Bone marrow (tissue), 2 donors: ENCODE measurements at places on chromosomes 6 and 20.

DNA sequence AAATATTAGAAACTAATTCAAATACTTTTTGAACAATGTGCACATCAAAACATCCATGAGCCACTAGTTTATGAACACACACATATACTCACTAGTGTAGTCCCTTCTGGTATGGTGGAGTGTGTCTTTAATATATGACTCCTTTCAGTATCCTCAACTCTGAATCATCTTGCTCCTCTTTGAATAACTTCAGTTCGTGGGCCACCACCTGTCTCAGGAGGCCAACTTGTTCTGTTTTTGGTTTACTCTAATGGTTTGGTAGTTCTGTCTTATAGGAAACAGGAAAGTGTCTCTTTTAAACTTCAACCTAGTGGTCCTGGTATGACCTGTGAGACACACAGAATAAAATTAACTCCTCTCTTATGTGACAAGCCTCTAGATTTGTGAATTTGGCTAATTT is 55.6 kb downstream of the ZNF292 start:
- DNase-seq = no peak

DNA sequence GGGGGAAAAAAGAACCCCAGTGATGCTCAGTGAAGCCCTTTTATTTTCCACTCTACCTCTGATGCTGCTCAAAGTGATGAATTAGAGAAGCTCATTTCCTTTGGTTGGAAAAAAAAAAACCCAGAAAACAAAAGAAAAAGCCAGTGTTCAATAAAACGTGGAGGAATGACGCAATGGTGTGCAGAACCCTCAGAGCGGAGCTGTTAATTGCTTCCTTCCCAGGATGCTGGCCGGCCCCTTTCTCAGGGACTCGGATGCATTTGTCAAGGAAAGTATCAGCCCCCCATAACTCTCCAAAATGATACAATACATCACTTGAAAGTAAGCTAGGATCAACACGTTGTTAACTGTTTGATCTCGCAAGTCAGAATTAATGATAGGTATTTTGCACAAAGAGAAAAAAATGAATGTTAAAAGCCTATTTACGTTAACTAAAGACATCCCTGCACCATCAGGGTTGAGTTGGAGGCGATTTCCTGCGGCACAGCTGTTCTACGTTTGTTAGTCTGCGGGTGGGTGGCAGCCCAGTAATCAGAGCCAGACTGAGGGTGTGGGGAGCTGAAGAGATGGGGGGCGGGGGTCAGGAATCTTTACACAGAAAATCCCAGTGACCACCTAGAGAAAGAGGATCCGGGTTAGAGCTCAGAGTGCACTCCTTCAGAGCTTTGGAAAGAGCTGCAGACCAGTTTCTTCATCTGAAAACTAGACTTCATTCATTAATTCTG is 132.4 kb downstream of the BMP7 start:
- DNase-seq = no peak

DNA sequence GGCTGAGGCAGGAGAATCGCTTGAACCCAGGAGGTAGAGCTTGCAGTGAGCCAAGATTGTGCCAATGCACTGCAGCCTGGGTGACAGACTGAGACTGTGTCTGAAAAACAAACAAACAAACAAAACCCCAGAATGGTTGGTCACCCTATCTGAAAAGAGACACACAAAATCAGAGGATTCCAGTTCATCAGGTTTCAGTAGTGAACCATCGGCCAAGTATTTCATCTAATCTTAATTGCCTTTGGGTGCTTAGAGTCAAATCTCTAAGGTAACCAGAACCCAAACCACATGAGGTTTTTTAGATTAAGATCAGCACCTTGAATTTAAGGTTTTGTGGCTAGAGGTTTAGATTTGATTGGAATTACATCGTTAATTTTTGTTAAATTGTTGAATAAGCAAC is 8.3 kb upstream of the ZBTB2 start:
- DNase-seq = no peak

GRCh38 chr6:34065466-34066217 is 80.2 kb downstream of the GRM4 start:
- no peak for DNase-seq

GRCh38 chr6:6491761-6492160 is 96.8 kb upstream of the LY86 start:
- DNase-seq = no peak

DNA sequence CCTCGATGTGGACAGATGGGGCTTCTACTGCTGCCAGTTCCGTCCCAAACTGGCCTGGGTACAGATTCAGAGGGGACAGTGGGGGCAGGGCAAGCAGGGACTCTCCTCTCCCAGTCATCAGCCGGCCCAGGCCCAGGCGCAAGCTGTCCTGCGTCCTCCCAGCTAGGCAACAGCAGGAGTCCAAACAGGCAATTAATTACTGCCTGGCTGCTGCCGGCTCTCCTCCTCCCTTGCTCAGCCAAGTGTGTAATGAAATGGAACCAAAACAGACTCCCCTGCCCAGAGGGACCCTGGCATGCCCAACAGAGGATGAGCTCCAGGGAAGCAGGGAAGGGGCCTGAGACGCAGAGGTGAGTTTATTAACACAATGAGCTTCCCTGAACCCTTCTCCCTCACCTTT is 17.8 kb upstream of the SLC32A1 start:
- no peak for DNase-seq

GRCh38 chr6:19413323-19413722 is 423.8 kb upstream of the ID4 start:
- no peak for DNase-seq

GRCh38 chr6:164692772-164693510 is 616.5 kb downstream of the C6orf118 start:
- no peak for DNase-seq

DNA sequence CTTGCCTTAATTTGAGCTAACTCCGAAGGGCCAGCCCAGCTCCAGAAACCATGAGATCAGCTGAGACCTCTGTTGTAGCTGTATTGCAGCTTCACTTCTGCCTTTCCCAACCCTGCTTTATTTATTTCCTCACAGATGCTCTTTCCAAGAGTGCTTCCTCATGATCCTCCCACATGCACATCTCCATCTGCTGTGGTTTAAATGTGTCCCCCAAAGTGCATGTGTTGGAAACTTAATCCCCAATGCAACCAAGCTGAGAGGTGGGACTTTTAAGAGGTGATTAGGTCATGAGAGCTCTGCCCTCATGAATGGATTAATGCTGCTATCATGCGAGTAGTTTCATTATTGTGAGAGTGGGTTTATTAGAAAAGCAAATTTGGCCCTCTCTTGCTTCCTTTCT is 164.4 kb upstream of the TAB2 start:
- DNase-seq = peak; percentile 29

DNA sequence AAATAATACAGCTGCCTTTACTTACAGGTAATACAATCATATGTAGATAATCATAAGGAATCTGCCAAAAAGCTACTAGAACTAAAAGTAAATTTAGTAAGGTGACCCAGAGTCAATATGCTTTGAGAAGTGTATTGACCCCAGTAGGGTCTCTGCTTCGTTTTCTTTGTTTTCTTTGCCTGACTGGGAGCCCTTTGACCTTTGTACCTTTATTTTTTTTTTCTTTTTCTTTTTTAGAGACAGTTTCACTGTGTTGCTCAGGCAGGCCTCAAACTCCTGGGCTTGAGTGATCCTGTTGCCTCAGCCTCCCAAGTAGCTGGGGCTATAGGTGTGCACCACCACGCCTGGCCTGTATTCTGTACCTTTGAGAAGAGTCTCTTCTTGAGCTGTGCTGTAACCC is 17.9 kb downstream of the RAB5IF start:
- no peak for DNase-seq

DNA sequence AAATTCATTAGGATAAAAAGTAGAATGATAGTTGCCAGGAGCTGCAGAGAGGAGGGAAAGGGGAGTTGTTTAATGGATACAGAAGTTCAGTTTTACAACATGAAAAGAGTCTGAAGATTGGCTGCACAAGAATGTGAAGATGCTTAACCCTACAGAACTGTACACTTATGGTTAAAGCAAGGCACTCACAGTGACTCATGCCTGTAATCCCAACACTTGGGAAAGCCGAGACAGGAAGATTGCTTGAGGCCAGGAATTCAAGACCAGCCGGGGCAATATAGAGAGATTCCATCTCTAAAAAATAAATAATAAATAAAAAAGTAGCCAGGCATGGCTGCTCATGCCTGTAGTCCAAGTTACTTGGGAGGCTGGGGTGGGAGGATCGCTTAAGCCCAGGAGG is 174.0 kb downstream of the TASP1 start:
- no peak for DNase-seq

- DNase-seq = no peak
Measured at GRCh38 chr20:43508604-43509040, 1.1 kb downstream of the L3MBTL1 start.

DNA sequence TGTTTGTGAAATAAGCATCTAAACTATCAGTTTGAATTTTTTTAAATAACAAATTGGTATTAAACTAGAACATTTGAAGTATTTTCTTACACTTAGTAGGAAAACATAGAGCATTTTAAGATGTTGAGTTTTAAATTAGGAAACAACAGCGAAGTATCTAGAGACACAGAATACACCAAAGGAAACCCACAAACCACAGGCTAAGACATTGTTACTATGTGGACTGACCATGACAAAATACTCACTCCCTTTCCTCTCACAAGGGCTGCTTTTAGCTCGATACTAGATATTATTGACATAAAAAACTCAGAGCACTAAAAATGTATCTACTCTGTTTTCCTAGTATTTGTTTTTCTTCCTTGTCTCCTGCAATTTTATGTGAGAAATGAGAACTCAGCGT is 266.0 kb upstream of the CITED2 start:
- peak; percentile 80 for DNase-seq

- no peak for DNase-seq
Measured at GRCh38 chr20:59873409-59873808, 60.0 kb downstream of the SYCP2 start.

DNA sequence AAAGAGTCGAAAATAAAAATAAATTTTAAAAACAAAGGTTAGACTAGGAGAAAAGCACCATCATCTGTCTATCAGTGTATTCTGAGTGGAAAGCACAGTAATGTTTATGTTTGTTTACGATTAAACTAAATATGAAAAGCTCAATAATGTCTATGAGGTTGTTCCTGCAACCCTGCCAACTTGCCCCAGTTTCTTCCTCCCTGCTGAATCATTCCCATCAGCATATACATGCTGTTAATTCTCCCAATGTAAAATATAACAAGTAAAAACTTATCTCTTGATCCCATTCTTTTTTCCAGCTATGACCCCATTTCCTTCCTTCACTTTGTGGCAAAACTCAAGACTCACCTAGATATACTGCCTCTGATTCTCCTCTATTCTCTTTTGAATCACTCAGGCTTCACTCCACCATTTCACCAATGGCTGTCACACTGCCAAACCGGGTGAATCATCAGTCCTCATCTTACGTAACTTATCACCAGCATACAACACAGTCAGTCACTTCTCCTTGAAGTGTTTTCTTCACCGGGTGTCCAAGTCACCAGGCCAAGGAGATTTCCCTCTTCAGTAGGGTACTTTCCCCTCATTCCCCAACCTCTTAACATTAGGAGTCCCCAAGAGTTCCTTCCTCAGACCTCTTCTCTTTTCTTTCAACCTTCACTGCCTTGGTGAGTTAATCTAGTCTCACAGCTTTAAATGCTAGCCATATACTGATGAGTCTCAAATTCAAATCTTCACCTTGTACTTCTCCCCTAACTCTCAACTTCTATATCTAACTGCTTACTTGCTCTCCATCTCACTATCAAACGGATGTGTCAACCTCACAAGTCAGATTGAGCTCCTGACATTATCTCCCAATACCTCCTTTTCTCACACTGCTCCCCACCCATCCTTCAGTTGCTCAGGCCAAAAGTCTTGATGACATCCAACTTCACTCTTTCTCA is 6.2 kb downstream of the TMEM242 start:
- no peak for DNase-seq

DNA sequence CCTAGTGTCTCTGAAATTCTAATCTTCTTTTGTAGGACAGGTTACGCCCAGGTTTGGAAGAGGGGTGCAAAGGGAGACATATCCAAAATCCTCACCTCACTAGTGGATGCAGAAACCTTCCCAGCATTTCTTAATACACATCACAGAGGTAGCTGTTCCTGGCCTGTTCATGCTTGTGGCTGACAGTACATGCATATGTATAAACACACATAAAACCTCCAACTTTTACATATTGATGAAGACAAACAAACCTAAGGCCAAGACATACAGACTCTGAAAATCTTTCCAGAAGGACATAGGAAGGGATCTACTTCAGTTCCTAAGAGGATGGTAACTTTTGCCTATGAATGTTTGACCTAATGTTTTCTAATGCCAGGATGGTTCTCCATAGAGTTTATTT is 872.1 kb upstream of the FLRT3 start:
- DNase-seq = no peak

- DNase-seq = no peak
Measured at GRCh38 chr6:90611543-90612312, 24.9 kb upstream of the MAP3K7 start.

DNA sequence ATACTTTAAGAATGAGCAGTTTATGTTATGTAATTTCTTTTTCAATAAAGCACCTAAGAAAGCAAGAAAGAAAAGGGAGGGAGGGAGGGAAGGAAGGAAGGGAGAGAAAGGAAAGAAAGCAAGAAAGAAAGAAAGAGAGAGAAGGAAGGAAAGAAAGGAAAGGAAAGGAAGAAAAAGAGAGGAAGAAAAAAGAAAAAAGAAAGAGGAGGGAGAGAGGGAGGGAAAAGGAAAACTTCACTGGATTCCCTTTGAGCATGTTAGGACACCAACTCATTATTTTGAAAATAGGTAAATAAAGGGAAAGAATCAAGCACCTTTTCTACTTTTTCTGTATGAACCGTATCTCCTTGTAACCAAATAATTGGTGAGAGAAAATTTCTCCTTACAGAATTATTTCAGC is 32.3 kb upstream of the TOP1 start:
- no peak for DNase-seq

- no peak for DNase-seq
Measured at GRCh38 chr20:16828666-16829305, 80.6 kb downstream of the OTOR start.

DNA sequence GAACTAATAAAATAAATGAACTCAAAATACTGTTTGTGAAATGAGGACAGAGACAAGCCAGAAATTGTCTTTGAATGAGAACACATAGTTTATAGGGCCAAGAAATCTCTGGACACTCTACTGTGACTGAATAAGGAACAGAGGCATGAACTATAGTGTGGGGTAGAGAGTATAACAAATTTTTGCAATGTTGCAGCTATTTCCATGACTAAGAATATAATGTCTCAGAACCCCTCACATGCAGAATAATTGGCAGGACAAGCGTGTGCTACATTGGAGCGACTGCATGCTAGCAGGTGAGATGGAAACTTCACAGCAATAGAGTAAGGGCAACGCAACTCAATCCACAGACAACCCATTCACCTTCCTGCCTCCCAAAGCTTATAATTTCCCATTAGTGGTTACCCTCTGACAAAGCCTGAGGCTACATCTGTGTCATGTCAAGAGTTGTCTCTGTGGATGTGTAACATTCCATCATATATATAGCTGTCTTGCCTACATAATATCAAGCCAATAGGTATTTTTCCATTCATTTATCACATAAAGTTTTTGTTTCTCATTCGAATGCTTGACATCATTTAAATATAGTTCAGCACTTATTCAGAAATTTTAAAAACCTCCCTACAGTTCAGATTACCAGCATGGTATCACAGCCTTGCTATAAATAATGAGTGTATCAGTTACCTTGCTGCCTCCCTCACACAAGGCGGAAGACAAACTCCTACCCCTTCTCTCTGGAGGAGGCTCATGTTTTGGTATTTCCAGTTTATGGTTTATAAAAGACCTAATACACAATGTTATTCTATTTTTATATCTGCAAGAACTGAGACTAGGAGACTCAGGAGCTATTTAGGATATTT is 47.9 kb upstream of the ECHDC1 start:
- DNase-seq = no peak

GRCh38 chr20:51461306-51461705 is 81.2 kb downstream of the NFATC2 start:
- no peak for DNase-seq

- DNase-seq = peak; percentile 46
Measured at GRCh38 chr6:5517796-5518195, 256.5 kb downstream of the FARS2 start.
